ENCODE measurements at places on chromosomes 6 and 20. TPM values are rescaled to one million over a fixed set of nuclear protein-coding genes. Genes with fewer than 3 reads are reported as not detected.

VWA7 gene
- 0.11 TPM for polyA plus RNA-seq

MED23 gene
- polyA plus RNA-seq: 22.4 TPM

TMC2 gene
- 0.10 TPM for polyA plus RNA-seq

ATP6V1G2 gene
- 1.9 TPM for polyA plus RNA-seq

RNF39 gene
- not detected for polyA plus RNA-seq

LRRC73 gene
- polyA plus RNA-seq: 0.19 TPM

SAPCD1 gene
- 14.2 TPM for polyA plus RNA-seq

PGC gene
- polyA plus RNA-seq: 0.74 TPM

HLA-DQA1 gene
- polyA plus RNA-seq: 420 TPM
